ENCODE measurements at places on chromosomes 4 and X.

DNA sequence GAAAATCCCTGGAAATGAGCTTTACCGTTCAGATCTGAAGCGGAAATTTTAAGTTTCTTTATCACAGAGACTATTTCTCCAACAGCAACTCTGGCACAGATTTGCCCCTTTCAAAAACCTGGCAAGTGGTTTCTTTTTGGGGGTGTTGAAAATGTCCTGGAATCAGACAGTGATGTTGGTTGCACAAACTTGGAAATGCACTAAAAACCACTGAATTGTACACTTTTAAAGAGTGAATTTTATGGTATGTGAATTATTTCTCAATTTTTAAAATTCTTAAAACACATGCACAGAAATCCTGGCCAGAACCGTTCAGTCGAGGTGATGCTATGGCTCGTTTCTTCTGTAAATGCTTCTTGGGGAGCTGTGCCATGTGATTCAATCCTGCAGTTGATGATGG lies 121.2 kb upstream of the RBPJ start:
- DNase-seq = no peak

DNA sequence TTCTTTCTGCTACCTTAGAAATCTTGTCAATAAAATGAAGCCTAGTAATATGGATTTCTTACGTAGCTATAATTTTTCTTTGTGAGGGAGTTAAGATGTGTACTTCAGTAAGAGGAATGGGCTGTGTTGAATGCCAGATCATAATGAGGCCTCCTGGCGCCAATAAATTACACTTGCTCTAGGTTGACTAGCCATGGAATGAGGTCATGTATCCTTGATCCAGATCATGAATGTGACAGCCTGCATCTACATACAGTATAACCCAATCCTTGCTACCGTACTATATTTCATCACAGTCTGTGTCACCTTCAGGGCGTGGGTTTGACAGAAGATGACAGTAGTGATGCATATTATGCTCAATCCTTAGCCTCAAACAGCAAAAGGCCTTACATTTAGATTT lies 36.2 kb downstream of the NHS start:
- DNase-seq = no peak

GRCh38 chr4:9969526-9970398 lies 51.5 kb downstream of the SLC2A9 start:
- DNase-seq = no peak

DNA sequence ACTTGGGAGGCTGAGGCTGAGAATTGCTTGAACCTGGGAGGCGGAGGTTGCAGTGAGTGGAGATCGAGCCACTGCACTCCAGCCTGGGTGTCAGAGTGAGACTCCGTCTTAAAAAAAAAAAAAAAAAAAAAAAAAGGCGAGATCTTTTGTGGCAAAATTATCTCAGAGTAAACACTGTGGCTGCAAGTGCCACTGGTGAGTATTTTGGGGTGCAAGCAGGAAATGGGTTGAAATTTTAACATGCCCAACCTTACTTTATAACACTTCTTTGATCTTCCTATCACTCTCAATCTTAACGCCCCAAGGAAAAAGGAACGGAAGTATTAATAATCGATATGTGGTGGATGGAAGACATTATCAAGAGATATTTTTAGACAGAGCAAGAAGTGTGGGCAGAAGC lies 32.1 kb downstream of the SLC34A2 start:
- DNase-seq = no peak

DNA sequence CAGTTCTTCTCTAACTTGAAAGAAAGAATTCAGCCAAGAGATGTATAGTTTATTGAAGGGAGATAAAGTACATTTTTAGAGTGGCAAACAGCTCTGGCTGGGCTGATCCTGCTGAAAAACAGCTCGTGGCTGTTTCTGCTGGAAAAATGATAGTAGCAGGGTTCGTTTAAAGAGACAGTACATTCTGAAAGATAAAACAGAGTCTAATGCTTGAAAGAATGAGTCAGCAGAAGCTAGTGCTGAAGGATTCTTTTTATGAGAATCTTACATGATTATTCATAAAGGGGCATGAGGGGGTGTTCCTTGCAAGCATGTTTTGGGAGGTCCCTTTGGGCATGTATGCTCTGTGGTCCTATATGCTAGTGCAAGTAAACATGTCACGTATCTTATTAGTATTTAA lies 790.0 kb downstream of the PCDH18 start:
- no peak for DNase-seq

- no peak for DNase-seq
These were observed 477 bp downstream of the SLC35A2 start for GRCh38 chrX:48910926-48911411.

- no peak for DNase-seq
These were observed 205.6 kb upstream of the S100G start for GRCh38 chrX:16444353-16444752.

DNA sequence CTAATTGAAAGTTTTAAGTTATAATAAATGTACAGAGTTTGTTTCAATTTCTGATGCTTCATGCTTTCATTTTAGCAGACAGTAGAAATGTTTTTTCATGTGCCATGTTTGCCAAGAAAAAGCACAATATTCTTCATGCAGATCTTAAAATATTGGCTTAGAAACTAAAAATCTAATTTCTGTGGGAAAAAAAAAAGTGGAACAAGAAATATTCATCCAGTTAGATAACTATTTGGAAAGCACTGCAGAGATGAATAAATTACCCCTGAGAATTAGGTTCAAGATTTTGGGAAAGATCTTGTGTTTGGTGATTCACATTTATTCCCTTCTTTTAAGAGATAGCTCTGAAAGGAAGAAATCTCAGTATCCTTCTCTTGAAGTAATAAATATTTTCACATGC lies 912.5 kb downstream of the C4orf33 start:
- no peak for DNase-seq

- DNase-seq = no peak
These were observed 85.4 kb downstream of the TIGD2 start for GRCh38 chr4:89196745-89197144.

GRCh38 chr4:153759407-153760316 lies at the start of gene RNF175:
Gene RNF175 (minus strand): TSS chr4:153760024. CDS start chr4:153759862, 162 bp downstream.
- no peak for DNase-seq

DNA sequence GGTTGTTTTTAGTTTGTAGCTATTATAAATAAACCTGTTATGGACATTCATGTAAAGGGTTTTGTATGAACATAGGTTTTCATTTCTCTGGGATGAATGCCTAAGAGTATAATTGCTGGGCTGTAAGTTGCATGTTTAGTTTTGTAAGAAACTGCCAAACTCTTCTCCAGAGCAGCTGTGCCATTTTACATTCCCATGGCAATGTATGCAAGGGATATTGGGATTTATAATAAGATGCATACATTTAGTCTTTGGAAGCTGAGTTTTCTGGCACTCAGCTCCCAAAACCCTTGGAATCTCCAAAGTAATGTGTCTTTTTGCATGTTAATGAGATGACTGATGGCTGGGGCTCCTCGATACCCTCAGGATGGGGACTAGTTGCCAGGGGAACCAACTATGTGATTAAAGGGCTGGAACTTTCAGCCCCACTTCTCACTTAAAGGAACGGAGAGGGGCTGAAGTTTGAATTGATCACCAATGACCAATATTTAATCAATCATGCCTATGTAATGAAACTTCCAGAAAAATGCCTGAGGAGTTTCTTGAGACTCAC lies 44.0 kb downstream of the SERTM2 start:
- DNase-seq = no peak

DNA sequence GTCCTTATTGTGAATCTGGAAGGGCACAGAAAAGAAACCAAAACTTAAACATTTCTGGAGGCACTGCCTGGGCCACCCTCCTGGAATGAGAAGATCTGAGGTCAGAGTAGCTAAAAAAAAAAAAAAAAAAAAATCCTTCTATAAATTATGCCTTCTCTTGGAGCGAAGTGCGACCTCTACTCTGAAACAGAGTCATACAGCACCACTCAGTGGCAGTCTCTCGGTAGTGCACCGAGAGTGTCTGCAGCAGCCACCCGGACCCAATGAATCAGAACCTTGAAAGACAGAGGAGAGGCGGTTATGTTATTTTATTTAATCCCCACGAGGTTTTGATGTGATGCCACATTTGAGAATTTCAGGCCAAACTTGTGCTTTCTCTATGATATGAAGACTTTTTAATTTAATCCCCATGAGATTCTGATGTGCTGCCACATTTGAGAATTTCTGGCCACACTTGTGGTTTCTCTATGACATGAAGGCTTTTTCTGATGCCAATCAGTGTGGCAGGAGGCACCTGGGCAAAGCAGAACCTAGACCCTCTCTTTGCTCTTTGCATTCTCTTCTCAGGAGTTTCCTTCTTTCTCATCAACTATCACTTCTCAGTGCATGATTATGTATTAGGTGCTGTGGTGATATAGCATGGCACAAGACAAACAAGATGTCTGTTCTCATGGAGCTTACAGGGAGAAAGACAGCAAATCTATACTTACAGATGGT lies 5.6 kb upstream of the CT47C1 start:
- DNase-seq = no peak

DNA sequence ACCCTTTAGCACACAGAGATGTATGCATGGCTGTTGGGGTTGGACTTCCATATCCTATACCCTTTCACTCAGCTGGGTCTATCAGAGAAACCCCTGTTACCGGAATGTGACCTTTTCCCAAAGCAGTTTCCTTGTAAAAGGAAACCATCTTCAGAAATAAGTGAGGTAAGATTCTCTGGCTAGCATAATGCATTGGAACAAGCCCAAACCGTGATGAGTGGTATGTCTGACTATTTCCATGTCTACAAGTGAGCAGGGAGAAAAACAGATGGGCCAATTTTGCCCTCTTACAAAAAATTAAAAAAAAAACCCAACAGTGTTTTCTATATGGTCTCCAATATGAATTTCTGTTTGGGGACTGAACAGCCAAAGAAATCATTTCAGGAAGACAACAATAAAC lies 283.9 kb downstream of the SMARCA1 start:
- DNase-seq = no peak

DNA sequence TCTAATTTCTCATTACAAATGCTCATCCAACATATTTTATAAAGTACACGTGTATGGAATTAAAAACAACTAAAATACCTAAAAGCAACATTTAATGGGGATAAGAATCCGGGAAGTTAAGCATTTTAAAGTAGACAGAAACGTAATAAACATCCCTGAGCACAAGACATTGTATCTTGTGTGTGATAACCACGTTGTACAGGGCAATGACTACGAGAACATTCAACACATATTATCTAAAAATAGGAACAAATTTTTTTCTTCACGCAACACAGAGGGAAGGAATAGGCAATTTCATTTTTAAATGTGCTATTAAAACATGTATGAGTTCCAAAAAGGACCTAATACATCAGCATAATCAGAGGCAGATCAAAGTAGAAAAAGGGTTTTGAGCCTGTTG lies 49.5 kb downstream of the AMMECR1 start:
- no peak for DNase-seq

DNA sequence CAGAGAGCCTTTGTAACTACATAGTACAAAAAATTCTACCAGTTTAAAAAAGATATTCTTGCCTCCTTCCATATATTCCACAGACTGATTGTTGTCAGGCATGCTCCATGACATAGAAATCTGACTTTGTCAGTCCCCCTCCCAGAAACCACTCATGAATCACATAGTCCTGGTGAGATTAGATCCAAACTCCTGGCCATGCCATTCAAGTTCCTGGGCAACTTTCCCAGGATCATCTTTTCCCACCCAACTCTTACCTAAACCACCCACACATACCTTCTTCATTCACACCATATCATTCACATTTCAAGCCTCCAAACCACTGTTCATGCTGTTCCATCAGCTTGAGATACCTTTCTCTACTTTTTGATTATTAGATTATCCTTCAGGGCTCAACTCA lies 46.4 kb downstream of the SLC16A2 start:
- DNase-seq = no peak

DNA sequence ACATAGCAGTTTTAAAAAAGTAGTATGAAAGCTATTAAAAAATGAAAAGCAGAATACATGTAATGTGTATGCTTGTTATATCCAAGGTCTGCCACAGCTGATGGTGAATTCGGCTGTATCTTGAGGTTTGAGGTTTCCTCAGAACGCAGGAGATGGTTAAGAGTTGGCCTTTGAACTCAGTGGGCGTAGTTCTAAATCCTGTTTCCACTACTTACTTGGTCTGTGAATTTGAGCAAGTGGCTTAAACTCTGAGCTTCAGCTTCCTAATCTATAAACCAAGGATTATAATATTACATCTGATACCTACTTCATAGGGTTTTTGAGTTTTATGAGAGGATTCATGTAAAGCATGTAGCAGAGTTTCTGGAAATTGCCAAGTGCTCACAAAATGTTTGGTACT lies 125.2 kb downstream of the STIM2 start:
- no peak for DNase-seq

- no peak for DNase-seq
These were observed 42.0 kb downstream of the HPRT1 start for GRCh38 chrX:134501941-134502340.

GRCh38 chr4:79182209-79182608 lies 143.7 kb downstream of the NAA11 start:
- no peak for DNase-seq

DNA sequence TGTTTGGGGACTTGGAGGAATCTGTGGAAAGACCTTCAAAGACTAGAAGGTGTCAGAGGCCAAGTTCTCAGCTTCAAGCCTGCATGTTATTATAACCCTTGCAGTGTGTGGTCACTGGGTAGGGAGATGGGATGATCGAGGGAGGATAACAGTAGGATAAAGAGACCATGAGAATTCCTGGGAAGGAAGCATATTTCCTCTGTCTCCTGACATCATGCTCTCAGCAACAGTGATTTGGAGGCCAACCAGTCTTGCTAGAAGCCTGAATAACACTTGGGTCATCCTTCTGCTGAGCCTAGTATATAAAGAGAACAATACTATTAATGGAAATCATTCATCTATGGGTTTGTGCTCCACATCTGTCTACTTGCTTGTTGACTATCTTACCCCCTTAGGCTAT lies 40.9 kb upstream of the ANXA3 start:
- DNase-seq = no peak

- DNase-seq = no peak
These were observed 85.6 kb upstream of the NMU start for GRCh38 chr4:55721651-55722050.

Measured in Right ventricle myocardium inferior (tissue), 1 donor.